GM23248 (cell line): ENCODE measurements at places on chromosomes 1 and 21.
A peak's percentile ranks its signal among the peaks of the same experiment; 100 is the strongest.

DNA sequence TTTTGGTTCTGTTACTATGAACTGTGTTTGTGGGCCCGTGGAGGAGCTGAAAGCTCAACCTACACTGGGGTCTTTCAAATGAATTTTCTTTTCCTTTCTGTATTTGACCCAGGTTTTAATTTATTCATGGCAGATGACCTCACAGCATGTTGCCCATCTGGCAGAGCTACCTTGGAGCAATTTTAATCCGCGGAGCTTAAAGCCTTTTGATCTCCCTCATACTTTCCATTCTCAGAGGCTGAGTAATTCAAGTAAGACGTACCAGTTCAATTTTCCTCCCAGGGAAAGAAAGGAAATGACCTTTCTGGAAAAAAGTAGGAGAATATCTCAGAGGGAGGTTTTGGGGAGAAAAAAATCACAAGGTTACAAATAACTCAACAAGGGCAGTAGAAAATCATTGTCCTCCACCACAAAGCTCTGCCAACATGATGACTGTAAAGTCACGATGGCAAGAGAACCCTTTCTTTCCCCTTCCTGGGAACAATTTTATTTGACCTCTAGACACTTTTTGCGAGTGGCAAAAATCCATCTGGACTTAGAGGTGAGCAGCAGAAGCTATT lies 21.6 kb upstream of the PCP4 start:
- DNase-seq: no peak

DNA sequence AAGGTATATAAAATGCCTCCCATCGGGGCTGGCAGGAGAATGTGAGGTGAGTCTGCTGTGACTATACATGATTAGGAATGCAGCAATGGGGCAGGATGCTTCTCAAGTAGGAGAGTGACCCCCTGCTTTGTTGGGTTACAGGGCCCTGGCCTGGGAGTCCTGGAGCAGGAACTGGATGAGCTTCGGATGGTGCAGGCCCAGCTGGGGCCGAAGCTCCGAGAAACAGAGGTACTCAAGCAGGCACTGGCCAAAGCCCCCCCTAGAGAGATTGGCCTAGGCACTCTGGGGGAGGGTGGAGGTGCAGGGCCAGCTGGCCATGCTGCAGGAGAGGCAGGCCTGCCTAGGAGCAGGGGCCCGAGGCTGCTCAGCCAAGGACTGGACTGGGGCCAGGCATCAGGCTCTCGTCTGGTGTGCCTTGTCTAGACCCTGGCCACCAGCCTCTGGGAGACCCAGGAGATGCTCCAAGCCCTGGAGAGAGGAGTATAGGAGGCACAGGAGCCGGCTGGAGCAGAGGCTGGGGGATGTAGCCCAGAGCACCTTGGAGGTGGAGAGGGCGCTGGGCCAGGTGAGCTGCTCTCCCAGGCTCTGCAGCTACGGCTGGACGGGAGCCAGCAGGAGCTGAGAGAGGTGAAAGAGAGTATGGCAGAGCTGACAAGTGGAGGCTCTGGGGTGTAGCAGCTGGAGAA lies 32.8 kb upstream of the PKP1 start:
- DNase-seq: no peak

DNA sequence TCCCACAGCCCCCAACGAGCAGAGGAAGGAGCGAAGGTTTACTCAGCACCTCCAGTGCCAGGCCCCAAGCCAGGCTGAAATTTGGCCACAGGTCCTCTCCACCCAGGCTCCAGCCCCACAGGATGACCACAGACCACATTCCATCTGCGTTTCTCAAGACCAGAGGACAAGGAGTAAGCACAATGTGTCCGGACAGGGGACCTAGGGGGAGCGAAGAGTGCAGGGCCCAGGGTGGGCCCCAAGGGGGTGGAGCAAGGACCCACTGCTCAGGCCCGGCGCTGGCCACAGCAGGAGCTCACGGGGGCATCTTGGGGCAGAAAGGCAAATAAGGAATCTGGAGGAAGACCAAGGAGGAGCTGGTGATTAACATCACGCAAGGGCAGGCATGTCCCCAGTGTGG lies 100.5 kb downstream of the NPHP4 start:
- DNase-seq: peak; percentile 44

DNA sequence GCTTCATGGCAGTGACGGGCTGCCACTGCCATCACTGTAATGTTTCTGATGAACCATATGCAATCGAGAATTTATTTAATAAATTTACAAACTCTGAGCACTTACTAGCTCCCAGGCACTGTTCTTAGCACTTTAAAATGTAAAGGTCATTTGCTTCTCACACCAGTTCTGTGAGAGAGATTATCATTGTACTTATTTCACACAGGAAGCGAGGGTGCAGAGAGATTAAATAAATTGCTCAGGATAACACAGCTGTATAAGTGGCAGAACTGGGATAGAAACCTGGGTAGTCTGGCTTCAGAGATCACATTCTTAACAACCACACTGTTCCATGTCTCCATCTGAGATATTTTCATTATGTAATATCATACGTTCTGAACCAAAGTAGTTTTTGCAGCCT lies 119.9 kb downstream of the MAST2 start:
- DNase-seq: no peak

DNA sequence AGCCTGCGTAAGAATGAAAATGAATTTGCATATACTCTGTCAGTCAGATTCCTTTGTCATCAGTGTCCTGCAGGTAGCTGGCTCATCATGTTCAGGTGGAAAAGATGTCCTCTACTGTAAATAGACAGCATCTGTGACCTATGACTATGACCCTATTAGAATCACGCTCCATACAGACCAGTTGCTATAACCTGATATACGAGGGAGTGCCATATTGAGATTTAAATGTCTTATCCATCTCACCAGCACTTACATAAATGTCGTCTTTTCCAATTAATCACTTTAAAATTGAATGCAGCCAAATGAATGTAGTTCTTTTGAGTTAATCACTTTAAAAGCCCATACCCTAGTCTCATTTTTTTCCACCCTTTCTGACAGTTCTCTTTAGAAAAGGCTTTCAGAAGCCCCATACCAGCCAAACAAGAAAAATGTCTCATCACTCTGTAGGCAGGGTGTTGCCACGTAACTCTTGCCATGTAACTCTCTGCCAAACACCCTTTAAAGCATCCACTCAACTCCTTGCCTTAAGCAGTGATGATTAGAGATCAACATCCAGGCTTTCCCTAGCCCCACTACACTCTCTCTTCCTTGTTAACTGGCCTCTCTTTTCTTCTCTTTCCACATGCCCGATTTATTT lies 26.3 kb downstream of the DNASE2B start:
- no peak for DNase-seq

GRCh38 chr1:177950506-177950905 lies 19.4 kb downstream of the SEC16B start:
- no peak for DNase-seq

- DNase-seq: peak; percentile 99
Observed at GRCh38 chr1:51969038-51969705, 21.3 kb downstream of the RAB3B start.

- no peak for DNase-seq
Observed at GRCh38 chr1:114595602-114596001, 14.2 kb upstream of the BCAS2 start.

DNA sequence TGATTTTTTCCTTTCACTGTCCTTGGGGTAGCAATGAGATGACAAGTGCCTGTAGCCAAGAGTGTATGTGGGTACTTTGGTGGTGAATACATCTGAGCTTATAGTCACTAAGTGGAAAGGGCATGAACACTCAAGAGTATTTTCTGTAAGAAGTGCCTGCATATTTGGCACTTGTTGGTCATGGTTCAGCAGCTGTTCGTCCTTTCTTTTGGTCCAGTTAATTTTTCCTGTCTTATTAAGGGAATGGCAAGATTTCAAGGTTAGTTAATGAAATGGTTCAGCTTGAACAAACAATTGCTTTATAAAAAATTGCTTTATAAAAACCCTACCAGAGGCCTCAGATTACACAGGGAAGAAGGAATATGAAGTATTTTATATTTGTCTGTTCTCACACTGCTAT lies 48.6 kb upstream of the GPR52 start:
- no peak for DNase-seq

GRCh38 chr1:231353086-231353485 lies 15.0 kb downstream of the SPRTN start:
- DNase-seq: no peak

DNA sequence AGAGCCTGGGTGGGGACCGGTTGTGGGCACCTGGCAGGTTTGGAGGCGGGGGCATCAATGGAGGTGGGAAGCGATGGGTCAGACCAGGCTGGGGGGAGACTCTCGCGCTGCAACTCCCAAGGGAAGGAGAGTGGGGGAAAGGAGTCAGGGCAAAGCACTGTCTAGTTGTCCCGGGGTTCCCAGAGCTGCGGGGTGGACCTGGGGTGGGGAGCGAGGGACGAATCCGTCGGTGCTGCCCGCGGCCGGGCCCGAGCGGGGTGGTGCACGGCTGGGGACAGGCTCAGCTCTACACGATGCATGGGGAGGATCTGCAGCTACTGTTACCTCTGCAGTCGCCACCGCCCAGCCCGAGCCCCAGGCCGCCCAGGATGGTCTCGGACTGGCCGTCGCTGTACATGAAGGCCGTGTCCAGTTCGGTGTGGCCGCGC lies 427 bp downstream of the AKR7A2 start:
- no peak for DNase-seq

DNA sequence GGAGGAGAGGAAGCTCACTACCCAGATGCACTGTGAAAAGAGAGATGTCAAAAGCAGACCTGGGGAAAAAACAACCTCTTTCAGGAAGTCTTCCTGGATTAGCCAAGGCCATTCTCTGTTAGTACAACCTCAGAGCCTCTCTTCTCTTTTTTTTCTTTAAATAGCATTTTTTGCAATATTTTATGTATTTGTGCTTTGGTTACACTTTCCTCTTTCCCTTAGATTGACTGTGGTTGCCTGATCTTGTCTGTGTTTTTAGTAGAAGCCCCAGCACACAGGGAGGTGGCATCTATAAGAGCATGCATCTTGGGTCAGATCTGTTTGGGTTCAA lies 18.8 kb downstream of the SLC26A9 start:
- DNase-seq: no peak

DNA sequence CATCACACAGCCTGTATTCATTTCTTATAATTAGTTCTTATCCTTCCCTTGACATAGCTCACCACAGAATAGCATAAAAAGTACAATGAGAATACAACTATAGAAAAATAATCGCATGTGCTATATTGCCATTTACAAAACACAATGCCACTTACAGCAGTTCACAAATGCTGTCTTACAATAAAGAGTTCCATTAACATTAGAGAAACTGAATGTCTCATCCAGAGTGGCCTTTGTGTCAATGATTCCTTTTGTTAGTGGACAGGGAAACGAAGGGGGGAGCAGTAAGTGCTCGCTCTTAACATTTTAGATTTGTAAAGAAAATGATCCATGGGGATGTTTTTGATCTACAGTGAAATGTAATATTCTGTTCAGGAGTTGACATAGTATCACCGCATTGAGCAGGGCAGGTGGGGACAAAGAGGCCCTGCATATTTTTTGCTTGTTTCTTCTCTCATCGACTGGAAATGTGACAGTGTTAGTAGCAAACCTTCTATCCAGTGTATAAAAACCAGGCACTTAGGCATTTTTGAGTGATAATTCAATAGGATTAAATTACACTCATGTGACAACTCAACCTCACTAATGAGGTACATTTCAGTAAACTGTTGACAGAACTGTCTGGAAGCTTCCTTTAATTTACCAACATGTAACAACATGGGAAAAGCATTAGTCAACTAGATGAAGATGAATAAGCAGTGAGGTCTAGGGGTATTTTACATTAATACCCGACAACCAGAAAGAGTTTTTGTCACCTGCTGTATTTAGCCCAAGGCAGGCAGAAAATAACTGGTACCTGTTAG lies 35.6 kb upstream of the RRP15 start:
- no peak for DNase-seq

DNA sequence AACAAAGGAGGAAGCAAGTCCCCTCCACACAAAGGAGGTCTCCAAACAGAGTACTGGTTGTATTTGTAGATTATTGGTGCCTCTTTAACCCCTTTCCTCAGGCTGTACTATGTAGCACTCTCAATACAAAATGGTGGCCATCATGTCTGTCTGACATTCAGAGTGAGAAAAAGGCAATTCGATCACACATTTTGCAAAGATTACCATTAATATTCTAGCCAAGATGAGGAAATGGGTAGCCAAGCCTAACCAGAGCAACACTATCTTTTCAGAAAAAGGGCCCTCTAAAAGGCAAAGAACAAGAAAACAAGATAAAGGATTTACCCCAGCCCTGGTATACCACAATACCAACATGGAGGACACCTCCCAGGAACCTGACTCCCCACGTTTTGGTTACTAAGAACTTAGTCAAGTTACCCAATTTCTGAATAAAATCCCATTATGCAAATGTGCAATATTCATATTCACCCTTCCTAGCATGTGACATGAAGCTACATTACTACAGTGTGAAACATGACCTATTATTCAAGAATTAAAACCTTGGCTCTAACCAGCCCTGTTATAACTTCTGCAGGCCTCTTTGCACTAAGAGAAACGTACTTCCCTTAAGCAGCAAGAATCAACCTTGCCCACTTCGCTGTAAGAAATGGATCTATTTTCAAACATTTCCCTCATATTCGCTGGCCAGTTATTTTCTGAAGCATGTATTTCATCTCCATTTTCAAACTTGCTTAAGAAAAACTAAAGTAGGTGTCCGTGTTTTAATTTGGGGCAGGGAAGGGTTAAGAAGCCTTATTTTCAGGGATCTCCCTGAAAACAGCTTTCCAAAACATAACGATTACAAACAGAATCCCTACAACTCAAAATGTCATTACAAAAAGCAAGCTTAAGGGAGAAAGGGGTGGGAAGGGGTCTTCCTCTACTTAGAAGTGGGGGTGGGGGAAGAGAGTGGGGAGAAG lies 2.1 kb downstream of the KDM5B start:
- peak; percentile 60 for DNase-seq

DNA sequence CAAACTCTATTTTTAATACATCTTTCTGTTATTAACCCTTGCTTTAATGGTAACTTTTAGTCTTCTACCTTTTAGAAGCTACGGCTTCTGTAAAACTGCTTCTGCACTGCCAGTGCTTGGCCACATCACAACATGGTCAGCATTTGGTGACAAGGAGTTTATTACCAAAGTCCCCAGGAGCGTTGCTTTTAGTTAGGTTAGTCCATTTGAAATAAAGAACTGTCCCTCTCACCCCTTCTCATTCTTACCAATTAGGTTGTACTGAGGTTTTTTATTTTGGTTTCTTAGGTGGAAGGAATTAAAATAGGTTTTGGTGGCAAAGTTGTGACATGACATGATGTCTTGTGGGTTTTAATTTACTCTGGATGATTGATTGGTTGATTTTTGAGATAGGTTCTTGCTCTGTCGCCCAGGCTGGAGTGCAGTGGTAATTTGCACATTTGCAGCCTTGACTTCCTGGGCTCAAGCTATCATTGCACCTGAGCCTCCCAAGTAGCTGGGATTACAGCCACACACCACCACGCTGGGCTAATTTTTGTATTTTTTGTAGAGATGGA lies 39.2 kb downstream of the SPEN start:
- no peak for DNase-seq

- no peak for DNase-seq
Observed at GRCh38 chr1:47699492-47700235, 261.8 kb downstream of the FOXD2 start.

DNA sequence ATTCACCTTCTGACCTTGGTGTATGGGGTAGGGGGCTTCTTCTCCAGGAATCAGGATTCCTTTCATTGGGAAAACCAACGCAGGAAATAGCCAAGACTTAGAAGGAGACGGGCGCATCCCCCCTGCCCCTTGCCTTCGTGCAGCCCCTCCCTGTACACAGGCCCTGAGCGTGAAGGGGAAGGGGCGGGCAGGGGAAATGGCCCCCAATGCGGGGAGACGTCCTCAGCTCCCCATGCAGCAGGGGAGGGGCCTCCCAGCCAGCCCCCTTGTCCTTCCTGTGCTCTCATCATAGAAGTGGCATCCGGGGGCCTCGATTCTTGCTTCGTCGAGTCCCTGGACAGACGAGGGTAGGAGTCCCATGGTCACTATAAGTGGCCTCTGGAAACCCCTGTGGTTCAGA lies 116.9 kb downstream of the AJAP1 start:
- DNase-seq: no peak
